NCI-H510A treated with DMSO at 0.1 percent for 48 hours (cell line): ENCODE measurements at places on chromosomes 1 and 21.

DNA sequence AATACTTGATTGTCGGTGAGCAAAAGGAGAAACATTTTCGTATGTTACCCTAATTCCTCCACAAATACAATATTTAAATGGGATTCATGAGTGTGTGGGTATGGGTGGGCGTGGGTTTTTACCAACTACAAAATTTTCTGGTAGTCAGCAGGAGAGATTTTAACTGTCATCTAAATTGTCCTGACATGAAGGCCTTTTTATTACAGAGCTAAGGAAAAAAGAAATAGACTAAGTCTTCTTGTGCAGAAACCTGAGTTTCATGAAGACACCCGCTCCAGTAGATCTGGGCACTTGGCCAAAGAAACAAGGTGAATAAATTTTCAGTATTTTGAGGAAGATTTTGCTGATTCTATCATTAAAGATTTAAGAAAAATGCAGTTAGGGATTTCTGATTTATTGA, 752 bp downstream of the RGS18 start:
- no peak for DNase-seq

GRCh38 chr1:7513081-7513480, 258.0 kb upstream of the VAMP3 start:
- DNase-seq: no peak

DNA sequence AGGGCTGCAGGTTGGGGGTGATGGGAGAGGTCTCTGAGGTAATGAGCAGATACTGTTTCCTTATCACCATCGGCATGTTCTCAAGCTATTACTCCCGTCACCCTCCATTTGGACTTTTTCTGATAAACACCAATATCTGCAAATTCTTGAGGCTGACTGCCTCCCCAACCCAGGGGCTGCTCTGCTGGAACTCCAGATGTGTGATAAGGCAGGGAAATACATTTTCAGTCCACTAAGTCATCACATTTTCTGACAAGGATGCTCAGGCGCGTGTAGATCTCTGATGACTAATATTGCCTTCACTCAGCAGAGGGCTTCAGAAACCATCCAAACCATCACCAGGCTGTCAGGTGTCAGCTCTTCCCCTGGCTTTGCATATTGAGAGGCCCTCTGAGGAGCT, 215.0 kb upstream of the POU3F1 start:
- DNase-seq: no peak

DNA sequence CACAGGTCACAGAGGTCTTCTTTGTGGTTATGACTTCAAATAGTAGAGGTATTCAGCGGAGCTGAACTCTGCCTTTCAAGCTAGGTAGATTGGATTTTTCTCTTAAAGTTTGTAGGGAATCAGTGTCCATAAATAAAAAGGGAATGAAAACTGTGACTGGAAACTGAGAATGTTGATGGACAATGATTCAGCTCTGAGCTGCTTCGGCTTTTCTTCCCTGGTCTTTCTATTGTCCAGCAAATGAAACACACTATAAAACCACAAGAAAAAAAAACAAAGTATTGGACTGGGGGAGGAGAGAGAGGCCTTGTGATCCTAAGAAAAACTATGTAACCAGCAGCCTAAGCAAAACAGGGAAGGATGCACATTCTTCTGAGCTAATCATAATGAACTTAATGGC, 11.1 kb downstream of the TNNI3K start:
- DNase-seq: no peak

DNA sequence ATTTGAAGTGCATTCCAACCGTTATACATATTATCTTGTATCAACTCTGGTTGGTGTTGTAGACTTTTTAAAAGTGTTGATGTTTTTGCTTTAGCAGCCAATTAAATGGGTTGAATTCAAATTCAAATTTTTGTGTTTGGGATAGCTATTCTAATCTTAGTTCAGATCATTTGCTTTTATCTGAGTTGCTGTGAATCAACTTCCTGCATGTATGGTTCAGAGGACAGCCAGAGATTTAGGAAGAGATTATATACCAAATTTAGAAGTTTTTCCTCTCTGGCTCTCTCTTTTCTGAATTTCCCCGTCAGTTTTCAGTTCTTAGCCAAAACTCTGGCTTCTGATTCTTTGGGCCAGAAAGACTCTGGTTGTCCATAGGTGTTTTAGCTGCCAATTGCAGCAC, 415.5 kb downstream of the NUF2 start:
- DNase-seq: no peak

GRCh38 chr1:7967196-7967595, 5.7 kb downstream of the PARK7 start:
- DNase-seq: no peak

- no peak for DNase-seq
These were observed 71.6 kb downstream of the PLXNA2 start for GRCh38 chr1:208172423-208173145.

GRCh38 chr1:51313268-51313852, 17.0 kb downstream of the TTC39A start:
- DNase-seq: no peak

GRCh38 chr1:9459816-9460407, 79.4 kb upstream of the SLC25A33 start:
- peak; percentile 92 for DNase-seq

GRCh38 chr1:204491655-204492054, 3.0 kb downstream of the PIK3C2B start:
- no peak for DNase-seq

- DNase-seq: peak; percentile 75
These were observed 578 bp upstream of the TRIM62 start for GRCh38 chr1:33182401-33182841.

DNA sequence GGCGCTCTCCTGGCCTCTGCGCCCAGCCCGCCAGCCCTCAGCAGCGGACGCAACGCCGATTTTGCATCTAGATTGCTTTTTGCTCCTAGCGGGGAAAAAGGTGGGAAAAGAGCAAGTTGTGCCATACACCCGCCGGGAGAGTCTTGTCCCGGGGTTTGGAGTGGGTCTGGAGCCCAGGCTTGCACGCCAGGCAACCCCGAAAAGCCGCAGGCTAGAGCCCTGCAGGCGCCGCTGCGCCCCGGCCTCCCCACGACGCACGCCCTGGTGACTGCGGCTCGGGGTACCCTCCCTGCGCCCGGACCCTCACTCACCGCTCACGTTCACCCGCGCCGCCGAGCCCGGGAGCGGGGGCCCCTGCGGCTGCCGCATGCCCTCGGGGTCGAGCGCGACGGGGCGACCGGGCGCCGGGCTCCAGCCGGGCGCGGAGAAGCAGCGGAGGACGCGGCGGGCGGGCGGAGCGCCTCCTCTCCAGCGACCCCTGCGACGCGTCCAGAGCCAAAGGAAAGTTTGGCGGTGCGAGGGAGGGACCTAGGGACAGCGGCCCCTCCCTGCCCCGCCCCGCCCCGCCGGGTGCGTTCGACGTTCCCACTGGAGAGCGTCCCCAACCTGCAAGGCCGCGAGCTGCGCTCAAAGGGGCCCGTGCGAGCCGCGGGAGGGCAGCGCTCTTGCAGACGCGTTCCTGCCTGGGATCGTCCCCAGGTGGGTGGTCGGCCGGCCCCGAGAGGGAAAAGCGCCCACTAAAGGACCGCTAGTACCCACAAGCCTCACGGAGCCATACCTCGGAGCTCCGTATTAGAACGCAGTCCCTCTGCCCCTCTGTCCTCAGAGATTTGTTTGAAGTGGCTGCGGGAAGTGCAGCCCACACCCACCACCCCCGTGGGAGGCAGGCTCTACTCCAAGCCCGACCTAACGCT, at the start of gene LPAR3:
Gene LPAR3, minus strand, starts transcription at position 502 of the 914 bp plus-strand sequence. CDS start 27,086 bp downstream, outside the sequence.
- DNase-seq: peak; percentile 67

DNA sequence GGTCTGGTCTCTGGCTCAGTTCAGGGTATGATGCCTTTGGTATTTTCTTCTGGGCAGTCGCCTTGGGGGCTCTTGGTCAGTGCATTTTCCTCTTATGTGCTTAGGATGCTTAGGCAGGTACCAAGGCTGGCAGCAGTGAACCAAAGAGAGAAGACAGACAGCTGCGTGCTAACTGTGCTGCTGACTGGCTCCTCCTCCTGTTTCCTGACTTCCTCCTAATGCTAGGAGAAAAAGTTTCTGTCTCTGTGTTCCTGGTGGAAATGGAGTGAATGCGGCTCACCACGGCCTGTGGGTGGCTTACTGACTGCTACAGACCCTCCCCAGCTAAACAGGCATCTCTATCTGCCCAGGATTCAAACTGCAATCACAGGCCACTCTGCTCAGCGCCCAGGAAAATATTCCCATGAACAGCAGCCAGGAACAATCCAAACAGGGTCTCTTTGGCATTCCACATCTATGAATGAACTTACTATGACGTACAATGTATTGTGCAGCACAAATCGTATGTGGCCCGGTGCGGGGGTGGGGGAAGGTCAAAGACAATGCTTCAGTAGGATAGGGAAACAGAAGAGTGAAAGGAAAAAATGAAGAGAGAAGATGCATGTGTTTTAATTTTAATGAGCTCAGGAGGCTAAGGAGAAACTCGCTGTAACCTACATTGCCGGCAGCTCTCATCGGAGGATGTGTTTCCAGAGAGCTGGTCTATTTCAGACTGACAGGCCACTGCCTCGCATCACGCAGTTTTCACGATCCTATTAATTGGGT, 2.8 kb downstream of the ABCG1 start:
- DNase-seq: no peak

- DNase-seq: no peak
These were observed 52.7 kb upstream of the ATP5PO start for GRCh38 chr21:33968080-33968994.

DNA sequence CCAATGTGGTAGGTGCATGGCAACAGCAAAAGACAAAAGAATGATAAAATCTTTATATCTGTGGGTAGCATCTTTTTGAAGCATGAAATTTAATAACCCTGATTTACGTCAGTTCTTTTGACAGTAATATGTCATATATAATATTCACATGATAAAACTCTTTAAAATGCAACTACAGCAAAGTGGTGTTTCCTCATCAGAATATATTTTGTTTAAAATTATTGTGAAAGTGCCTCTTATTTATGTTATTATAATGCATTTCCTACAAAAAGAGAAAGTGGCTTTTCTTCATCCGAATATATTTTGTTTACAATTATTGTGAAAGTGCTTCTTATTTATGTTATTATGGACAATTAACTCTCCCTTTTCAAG, 46.9 kb upstream of the EEIG2 start:
- no peak for DNase-seq
